NCI-H82 (cell line): ENCODE measurements at places on chromosomes 4 and X.

GRCh38 chrX:46185923-46186810 lies 359.1 kb downstream of the ZNF674 start:
- no peak for DNase-seq

DNA sequence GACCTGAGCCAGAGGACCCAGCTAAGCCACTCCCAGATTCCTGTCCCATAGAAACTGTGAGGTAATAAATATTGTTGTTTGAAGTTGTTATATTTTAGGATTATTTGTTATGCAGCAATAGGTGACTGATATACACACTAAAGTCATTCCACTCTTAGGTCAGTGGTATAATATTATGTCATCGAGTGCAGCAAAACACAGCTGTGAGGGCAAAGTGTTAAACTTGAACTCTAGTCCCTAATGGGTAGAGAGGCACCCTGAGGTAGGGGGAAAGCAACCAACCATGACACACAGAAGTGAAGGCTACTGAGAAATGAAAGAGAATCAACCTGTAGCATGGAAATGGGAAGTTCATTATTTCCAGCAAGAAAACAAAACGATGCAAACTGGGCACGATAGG lies 66.6 kb downstream of the ATXN3L start:
- no peak for DNase-seq

DNA sequence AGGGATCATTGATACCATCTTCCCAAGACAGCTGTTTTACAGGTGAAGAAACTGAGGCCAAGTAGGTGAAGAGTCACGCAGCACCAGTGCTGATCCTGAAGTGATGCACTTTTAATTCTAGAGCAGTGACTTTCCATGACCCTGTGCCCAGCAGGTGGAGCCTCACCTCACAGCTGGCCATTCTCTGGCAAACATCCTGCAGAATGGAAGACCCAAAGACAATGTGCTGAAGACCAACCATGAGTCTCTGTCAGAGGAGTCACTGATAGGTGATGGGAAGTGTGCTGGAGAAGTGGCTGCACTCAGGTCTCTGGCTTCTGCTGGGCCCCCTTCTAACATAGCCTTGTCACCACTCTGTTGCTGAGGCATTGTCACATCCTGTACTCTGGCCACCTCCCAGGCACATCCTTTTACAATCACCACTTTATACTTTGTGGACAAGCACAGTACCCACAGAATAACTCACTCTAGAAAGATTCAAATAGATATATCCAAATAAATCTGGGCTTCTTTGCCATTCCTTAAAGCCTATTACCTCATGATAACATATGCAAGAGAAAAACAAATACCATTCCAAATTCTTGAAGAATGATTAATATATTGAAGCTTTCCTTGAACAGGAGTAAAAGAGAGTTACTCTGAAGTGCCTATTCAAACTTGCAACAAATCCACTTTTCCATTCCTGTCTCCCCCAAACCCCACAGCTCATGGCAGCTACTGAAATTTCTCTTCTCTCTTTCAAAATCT lies 64.1 kb upstream of the SCOC start:
- DNase-seq = no peak

DNA sequence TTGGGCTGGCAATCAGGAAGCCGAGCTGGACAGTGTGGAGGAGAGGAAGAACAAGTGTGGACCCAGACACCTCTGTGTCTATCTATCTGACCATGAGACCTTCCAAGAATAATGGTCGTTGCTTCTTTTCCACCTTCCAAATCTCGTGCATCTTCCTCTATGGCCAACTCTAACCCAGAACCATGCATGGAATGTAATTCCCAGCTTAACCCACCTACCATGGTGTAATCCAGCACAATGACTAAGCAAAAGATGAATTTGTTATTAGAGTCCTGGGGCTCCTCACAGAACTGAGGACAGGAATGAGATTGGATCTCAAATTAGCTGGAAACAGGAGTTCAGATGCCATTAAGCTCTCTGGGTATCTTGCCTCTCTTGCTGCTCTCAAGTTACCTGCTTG lies 17.4 kb upstream of the TMEM184C start:
- DNase-seq = no peak

GRCh38 chrX:11611161-11611560 lies 54.6 kb downstream of the ARHGAP6 start:
- no peak for DNase-seq

GRCh38 chrX:43898406-43899035 lies 16.3 kb upstream of the MAOB start:
- no peak for DNase-seq

DNA sequence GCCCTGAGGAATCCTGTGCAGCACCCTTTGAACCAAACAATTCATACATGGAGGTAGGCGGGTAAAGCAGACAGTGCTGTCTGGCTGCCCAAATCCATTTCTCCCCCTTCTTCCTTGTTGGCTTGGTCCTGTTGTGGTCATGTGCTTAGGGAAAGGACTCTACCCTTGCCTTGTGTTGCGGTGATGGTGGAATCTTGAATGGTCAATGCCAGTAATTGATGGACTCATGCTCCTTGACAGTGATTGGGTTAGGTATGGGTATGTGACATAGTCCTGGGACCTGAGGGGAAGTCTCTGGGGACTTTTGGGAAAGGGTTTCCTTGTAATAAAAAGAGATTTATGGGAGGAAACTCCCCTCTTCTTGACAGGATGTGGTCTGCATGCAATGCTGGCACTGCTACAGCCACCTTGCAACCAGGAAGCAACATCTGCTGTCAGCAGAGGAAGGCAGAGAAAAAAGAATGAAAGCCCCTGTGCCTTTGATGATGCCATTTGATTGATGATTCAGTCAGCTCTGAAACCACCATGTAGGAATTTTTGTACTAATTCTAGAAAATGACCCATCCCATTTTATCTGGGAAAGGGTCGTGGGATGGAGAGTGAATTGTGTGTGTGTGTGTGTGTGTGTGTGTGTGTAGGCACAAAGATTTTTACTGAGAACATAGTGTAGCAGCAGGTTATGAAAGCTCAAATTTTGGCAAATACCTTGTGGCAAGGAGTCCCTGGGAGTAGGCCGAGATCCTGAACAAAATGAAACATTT lies 30.0 kb upstream of the HUWE1 start:
- no peak for DNase-seq

GRCh38 chrX:153897899-153898298 lies 6.6 kb upstream of the AVPR2 start:
- DNase-seq = peak; percentile 22

DNA sequence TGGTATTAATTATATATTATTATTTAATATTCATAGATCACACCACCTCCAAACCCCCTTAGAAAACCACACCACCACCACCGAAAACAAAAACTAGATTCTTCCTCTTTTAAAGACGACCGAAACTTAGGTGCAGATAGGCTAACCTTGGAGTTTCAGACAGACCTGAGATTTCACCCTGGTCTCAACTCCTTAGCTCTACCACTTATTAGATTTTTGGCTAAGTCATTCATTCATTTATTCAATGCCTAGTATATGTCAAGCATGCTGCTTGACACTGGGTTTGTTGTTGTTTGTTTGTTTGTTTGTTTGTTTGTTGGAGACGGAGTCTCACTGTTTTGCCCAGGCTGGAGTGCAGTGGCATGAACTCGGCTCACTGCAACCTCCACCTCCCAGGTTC lies 9.5 kb upstream of the BMP2K start:
- DNase-seq = no peak

DNA sequence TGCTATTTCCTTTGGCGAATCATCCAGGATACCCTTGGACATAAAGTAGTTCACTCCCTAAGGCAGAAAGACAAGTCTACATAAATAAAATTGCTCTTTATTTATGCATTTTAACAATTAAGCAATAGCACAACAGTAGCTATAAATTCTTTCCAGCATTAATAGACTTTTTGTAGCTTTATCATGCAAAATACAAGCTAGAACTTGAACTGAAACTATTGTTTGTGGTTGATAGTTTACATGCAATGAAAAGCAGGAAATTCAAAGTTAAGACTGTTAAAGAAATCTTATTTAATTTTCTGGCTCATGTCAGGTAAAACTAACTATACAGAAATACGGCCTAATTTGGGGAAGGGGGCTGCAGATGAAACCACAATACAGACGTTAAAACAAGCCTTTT lies 42.3 kb downstream of the FBXO8 start:
- DNase-seq = no peak

- peak; percentile 12 for DNase-seq
Measured at GRCh38 chr4:124710911-124711310, 1.6 kb downstream of the ANKRD50 start.

DNA sequence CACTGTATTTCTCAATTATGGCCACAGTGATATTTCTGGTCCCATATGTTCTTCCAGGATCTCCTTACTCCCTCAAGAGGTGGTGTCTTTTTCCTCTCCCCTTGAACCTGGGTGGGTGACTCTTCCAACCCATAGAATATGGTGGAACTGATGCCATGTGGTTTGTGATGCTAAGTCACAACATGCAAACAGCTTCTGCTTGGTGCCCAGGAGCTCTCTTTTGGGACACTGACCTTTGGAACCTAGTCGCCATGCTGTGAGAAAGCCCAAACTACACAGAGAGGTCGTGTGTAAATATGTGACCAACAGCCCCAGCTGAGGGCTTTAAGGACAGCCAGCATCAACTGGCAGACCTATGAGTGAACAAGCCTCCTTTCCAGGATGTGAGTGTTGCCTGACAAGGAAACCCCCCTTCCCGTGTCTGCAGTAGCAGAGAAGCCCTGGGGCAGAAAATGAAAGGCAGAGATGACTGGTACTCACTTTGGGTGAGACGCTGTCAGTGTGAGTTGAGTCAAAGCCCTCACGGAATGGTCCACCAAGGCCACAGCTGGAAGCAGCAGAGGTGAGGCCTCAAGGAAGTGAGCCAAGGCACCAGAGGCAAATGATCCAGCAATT lies 223.4 kb downstream of the BCOR start:
- no peak for DNase-seq

GRCh38 chrX:102765809-102766208 lies 45.3 kb downstream of the GPRASP3 start:
- peak; percentile 54 for DNase-seq

- DNase-seq = no peak
Measured at GRCh38 chrX:72716766-72717165, 2.7 kb upstream of the PHKA1 start.

DNA sequence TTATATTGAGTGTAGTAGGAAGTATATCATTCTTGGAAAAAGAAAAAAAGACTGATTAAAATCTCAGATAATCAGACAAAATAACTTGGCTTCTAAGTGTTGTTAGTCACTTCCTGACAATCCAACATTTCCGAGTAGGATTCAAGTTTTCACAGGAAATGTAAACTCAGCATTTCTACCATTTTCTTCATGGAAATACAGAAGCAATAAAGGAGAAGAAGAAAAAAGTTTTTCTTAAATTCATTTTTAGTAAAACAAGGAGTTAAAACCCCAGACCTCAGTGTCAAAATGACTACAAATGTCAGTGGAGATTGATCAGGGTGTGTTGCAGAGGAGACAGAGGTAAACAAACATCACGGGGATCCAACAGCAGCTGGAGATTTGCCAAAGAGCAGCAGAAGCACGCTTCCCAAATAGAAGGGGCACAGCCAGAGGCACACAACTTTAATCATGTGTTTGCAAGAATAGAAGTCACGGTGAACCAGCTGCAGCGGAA lies 129.3 kb upstream of the FAM9B start:
- DNase-seq = peak; percentile 11

DNA sequence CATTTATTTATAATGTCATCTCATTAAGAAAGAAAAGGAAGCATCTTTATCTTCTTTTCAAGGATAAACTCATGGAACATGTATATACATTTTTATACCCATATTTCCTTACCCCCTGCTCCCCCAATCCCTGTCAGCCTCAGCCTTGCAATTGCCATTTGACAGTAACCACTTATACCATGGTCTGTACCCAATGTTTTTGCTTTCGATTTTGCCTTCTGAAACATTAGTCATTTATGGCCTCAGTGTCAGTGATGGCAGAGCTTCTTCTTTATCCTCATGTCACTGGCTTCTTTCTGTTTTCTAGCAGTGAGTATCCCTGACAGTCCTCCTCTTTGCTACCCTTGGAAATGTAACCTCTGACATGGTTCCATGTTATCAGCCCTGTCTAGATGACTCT lies 228.4 kb downstream of the SPRY1 start:
- DNase-seq = no peak

GRCh38 chr4:87616268-87616667 lies 7.9 kb downstream of the DSPP start:
- no peak for DNase-seq

DNA sequence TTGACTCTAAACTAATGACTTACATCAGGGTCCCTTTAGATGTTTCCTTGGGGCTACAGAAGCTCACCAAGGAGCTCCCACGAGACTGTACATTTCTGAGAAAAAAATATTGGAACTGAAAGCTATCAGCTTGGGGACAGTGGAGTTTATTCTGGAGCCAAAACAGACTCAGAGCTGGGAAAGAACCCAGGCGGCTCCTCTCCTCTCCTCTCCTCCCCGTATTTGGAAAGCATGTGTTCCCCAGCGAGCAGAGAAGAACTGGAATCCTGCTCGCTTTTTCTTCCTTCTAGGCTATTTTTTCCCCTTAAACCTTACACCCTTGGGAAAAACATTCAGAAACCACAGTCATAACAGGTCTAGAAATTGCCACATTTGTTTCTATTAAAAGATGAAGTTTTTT lies 4.3 kb upstream of the MAP7D3 start:
- DNase-seq = no peak

GRCh38 chrX:18377796-18378195 lies 23.3 kb upstream of the SCML2 start:
- DNase-seq = peak; percentile 77

DNA sequence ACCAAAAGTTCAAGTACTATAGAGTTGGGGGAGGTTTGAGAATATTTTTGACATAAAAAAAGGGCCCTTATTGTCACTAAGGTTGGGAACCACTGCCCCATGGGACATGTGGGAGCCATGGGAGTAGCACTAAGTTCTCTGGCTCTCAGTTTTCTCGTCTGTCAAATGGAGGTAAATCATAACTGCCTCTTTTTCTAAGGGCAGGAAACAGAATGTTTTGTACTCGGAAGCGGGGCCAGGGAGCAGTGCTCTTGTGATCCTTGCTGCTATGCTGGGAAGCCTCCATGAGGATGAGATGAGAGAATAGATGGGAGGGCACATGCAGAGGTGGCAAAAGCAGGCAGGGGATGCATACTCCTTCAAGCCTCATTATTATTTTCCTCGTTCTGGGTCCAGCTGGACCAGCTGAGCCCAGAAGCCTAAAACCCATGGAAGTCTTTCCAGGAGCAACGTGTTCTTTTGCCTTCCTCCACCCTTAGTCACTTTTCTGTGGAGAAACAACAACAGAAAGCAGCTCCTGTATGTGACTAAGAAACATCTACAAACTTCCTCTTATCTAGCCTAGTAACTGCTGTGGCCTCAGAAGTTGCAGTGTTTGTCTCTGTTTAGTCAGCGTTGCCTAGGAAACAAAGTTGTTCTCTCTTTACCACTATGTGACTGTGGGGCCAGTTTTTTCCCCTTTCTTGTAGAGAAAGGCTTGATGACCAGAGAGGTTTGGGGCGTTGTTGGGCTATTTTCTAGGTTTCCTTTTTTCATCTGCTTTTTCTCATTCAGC lies 64.8 kb downstream of the TSC22D3 start:
- DNase-seq = no peak
